ENCODE measurements at places on chromosomes 16 and 17.
A peak's percentile ranks its signal among the peaks of the same experiment; 100 is the strongest.

GRCh38 chr16:25297151-25297787 lies 39.6 kb upstream of the ZKSCAN2 start:
- DNase-seq = no peak

DNA sequence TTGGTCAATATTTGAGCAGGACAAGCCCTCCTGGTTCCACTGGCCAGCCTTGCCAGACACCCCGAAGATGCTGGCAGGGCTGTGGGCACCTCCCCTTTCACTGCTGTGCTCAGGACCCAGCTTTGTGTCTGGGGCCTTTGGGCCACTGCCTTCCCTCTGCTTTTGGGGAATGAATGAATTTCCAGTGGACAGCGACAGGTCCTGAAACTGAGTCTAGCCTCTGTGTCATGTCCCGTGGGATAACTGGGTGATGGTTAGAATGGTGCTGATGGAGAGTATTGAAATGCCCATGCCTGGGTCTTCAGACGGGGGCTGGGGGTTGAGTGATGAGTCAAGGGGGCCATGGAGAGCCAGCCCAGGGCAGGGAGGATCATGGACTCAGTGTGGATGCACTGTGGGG lies 135.8 kb downstream of the FOXL1 start:
- DNase-seq = peak; percentile 35

DNA sequence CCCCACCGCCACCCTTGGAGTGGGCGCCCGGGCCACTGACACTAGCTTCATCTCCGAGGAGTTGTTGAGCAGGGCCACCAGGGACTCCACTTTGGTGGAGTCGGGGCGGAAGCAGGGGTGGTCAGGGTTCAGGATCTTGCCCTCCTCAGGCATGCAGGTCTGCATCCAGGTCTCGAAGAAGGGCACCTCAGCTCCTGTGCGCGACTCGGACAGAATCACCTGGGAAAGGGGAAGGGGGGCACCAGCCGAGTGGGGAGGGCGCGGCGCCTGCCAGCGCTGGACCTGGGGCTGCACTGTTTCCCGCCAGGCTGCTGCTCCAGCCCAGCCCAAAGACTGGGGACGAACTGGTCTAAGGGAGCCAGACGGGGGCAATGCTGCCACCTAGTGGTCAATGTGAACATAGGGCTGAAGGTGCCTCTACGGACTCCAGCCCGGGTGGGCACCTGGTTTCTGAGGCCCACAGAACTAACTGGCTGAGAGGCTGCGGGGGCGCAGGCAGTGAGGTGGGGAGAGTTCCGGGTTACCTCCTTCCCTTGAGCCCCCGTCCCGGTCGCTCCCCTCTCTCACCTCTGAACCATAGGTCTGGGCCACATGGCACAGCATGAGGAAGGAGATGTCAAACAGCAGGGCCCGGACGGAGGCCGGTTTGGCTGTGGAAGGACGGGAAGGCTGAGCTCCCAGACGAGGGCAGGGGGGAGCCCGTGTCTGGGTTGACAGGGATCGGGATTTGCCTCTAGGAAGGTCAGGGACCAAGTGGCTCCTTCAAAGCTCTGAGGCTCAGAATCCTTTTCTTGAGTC lies 11.8 kb downstream of the CSF3 start:
- DNase-seq = peak; percentile 83

DNA sequence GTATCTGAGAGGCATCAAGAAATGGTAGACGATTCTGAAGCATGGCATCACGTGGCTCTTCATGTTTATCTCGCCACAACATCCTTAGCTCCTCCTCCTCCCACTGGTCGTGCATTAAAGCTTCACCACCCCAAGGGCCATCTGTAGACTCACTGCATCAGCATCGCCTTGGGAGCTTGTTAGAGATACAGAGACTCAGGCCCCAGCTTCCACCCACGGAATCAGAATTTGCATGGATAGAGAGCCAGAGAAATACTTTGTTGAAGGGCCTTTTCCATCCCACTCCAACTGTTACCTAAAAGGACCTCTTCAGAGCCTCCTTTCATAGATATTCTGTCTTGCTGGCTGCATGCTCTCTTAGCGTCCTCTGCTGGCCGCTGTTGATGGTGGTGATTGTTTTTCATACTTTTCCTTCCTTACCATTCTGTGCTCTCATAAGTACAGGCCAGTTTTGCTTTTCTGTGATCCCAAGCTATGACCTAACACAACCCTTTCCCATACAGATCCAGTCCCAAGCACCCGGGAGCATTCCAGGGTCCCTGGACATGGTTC lies 1049.4 kb upstream of the EEF2KMT start:
- DNase-seq = no peak

GRCh38 chr17:30300818-30301217 lies 9.1 kb upstream of the BLMH start:
- DNase-seq = no peak

GRCh38 chr16:47586121-47586520 lies 125.0 kb downstream of the PHKB start:
- no peak for DNase-seq

DNA sequence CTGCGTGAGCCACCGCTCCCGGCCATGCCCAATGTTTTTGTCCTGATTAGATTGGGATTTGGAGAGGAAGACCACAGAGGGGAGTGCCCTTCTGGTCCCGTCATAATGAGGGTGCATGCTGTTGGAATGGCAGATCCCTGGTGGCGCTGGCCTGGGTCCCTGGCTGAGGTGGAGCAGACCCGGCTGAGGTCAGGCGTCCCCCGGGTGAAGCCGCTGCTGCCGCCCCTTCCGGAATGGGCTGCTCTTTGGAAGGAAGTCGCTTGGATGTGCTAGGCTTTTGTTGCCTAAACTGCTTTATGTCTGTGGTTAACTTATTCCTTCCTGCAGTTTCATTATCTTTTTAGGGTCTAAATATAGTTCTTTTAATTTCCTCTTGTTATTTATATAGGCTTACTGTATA lies 120.3 kb upstream of the CHMP6 start:
- no peak for DNase-seq

- no peak for DNase-seq
Measured at GRCh38 chr17:74930535-74931036, 5.1 kb upstream of the OTOP3 start.

DNA sequence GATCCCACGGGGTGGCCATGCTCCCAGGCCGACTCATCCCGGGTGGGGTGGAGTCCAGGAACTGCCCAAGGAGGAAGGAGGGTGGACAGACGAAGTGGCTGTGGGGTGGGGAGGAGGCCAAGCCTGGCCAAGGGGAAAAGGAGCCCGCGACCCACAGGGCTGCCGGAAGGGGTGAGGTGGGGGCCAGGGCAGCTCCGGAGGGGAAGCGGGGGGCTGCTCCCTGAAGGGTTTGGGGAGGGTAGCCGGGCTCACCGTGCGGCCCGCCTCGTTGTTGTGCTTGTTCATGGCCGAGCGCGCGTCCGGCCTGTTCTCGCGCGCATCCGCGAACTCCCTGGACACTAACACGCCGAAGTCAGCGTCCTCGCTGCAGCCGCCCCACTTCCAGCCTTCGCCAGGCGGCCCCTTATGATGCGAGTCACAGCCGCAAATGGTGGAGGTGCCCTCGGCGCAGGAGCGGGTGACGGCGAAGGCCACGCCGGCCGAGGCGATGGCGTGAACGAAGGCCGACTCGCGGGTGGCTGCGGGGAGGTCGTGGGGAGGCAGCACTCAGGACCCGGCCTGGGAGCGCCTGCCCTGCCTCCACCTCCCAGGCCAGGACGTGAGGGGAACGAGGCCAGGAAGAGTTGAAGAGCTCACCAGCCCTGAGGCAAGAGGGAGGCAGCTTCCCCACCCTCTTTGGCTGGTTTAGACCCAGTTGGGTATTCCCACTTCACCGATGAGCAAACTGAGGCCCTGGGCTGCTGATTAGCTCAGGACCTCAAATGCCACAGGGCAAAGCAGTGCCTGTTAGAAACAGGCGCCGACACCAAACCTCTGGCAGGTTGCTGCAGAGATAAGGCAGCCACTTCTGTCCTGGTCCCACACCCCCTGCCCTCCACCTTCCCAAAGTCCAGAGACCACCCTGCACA lies 48.7 kb downstream of the WNT3 start:
- no peak for DNase-seq
